Myometrial cell (primary cell): ENCODE measurements at places on chromosomes 3 and 15. TPM values are rescaled to one million over a fixed set of nuclear protein-coding genes. Genes with fewer than 3 reads are reported as not detected.

GRM2 gene
- total RNA-seq, result not detected in 2 replicates

CLDN11 gene
- 146 and 153 TPM in 2 replicates for total RNA-seq

LRRN1 gene
- not detected in 2 replicates for total RNA-seq

MRPL47 gene
- total RNA-seq, result 30.3 and 38.6 TPM in 2 replicates

DIPK2A gene
- 7.5 and 15.6 TPM in 2 replicates for total RNA-seq

PSTPIP1 gene
- 0.18 TPM in 1 of 2 replicates, not detected in the other for total RNA-seq

CCNB2 gene
- 96.0 and 108 TPM in 2 replicates for total RNA-seq

CLSTN2 gene
- total RNA-seq, result not detected in 2 replicates

ACVR2B gene
- total RNA-seq, result 0.29 and 0.89 TPM in 2 replicates

PPP1R14D gene
- total RNA-seq, result not detected in 2 replicates

UACA gene
- total RNA-seq, result 108 and 136 TPM in 2 replicates

UROC1 gene
- not detected in 2 replicates for total RNA-seq

PLSCR5 gene
- total RNA-seq, result not detected in 2 replicates

ALDH1A2 gene
- 1.9 and 2.6 TPM in 2 replicates for total RNA-seq

LRRC2 gene
- total RNA-seq, result 0.18 TPM in 1 of 2 replicates, not detected in the other

MINAR1 gene
- total RNA-seq, result 0.53 and 0.86 TPM in 2 replicates

TAMM41 gene
- total RNA-seq, result 7.4 and 10.7 TPM in 2 replicates

PLD1 gene
- total RNA-seq, result 4.9 and 8.0 TPM in 2 replicates

STARD5 gene
- total RNA-seq, result 12.1 and 16.8 TPM in 2 replicates

THBS1 gene
- total RNA-seq, result 114 and 120 TPM in 2 replicates

PARP3 gene
- 35.6 and 51.3 TPM in 2 replicates for total RNA-seq

PTX3 gene
- total RNA-seq, result 846 and 865 TPM in 2 replicates

ARPP21 gene
- total RNA-seq, result not detected in 2 replicates

OR5K4 gene
- not detected in 2 replicates for total RNA-seq

IQCH gene
- total RNA-seq, result 2.3 and 4.0 TPM in 2 replicates
